ENCODE measurements at places on chromosomes 7 and 10.
A peak's percentile ranks its signal among the peaks of the same experiment; 100 is the strongest.

- DNase-seq = no peak
These were observed 173.5 kb downstream of the MLLT10 start for GRCh38 chr10:21707498-21707897.

GRCh38 chr10:497289-497688 is 192.2 kb downstream of the DIP2C start:
- no peak for DNase-seq

- DNase-seq = no peak
These were observed 85.7 kb downstream of the CCDC71L start for GRCh38 chr7:106575138-106575823.

- no peak for DNase-seq
These were observed 86.5 kb downstream of the RALA start for GRCh38 chr7:39709768-39710311.

DNA sequence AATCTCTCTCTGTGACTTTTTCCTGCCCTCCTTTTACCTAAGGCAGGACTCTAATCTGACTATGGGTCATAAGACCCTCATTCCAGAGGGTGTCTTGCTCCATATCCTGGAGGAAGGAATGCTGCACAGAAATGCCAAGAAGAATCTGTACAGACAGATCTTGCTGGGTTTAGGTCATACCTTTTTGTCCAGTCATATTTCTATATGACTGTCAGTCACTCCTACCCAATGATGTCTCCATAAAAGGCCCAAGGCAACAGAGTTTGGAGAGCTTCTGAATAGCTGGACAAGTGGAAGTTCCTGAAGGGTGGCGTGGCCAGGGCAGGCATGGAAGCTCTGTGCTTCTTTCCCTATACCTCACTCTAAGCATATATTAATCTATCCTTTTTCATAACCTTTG is 47.5 kb downstream of the FEZF1 start:
- DNase-seq = no peak

GRCh38 chr10:37289833-37290464 is 164.6 kb downstream of the ANKRD30A start:
- no peak for DNase-seq

- no peak for DNase-seq
These were observed 166.4 kb downstream of the PPP1R17 start for GRCh38 chr7:31853380-31853779.

DNA sequence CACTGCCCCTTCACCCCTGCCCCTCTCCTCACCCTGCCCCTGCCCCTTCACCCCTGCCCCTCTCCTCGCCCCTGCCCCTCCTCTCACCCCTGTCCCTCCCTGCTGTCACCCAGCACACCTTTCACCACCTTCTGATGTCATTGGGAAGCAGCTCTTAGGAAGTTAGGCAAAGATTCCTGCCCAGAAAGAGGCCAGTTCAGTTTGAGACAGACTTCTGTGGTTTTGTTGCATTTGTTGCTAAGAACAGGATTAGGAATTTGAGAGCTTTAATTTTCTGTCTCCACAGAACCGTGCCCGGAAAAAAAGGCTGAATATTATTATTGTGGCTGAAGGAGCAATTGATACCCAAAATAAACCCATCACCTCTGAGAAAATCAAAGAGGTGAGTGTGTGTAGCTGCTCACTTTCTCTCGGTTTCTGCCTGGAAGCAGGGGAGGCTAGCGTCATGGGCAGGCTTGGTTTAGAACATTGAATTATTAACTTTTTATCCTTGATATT is 39.6 kb downstream of the PFKP start:
- DNase-seq = no peak

GRCh38 chr10:121059351-121059750 is 208.2 kb downstream of the WDR11 start:
- no peak for DNase-seq

DNA sequence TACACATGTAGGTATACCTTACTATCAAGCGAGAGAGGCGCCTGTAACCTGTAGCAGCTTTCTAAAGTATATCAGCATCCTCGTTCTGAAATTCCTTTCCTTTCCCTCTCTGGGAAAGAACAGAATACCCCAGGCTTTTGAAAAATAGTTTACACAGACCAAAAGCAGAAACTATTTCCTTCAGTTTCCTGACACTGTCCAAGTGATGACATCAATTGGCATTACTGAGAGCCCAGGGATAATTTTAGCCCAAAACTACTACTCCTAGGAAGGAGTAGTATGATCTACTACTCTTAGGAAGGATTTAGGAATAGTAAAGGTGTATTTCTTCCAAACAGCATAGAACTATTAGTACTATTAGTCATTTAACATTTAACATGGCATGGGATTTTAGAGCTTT is 6.0 kb downstream of the GNG11 start:
- no peak for DNase-seq

DNA sequence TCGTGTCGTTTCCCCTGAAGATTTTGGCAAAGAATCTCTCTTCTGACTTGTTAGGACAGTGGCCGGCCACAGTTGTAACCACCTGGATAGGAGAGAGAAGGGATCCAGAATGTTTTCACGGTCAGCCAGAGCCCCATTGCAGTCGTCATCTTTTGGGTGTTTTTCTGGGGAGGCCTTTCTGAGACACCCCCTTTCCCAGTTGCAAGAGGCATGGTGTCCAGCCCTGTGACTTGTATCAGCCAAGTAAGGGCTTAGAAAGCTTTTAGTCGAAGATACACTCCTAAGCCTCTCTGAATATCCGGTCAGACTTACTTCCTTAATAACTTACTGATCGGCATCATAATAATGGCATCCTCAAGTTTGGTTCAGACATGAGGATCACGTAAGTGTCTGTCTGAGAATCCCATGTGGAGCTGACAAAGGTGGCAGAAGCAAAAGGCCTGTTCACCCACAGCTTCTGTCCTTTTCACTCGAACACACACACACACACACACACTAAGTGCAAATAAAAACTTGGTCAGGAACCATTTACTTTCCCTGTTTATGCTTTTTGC is 435.7 kb upstream of the GALNT17 start:
- no peak for DNase-seq

DNA sequence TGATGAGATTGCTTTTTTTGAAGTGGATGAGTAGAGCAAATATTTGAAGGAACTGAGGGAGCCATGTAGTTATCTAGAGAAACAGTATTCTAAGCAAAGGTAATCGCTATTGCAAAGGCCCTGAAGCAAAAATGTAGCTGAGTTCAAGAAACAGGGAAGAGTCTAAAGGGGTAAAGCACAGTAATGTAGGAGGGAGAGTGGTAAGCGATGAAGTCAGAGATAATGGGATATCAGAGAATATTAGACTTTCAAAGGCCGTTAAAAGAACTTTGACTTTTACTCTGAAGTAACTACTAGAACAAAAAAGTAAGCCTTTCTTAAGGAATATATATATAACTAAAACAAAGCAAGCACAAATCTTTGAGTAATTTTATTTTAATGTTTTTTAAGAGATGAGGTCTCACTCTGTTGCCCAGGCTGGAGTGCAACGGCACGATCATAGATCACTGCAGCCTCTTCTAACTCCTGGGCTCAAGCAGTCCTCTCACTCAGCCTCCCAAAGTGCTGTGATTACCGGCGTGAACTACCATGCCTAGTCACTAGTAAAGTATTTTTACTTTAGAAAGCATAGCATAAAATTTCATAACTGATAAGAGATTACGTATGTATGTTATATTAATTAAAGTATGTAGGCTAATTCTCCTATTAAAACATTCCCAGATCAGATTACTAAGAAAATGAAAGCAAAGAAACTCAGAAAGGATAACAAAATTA is 61.7 kb upstream of the OIT3 start:
- no peak for DNase-seq

DNA sequence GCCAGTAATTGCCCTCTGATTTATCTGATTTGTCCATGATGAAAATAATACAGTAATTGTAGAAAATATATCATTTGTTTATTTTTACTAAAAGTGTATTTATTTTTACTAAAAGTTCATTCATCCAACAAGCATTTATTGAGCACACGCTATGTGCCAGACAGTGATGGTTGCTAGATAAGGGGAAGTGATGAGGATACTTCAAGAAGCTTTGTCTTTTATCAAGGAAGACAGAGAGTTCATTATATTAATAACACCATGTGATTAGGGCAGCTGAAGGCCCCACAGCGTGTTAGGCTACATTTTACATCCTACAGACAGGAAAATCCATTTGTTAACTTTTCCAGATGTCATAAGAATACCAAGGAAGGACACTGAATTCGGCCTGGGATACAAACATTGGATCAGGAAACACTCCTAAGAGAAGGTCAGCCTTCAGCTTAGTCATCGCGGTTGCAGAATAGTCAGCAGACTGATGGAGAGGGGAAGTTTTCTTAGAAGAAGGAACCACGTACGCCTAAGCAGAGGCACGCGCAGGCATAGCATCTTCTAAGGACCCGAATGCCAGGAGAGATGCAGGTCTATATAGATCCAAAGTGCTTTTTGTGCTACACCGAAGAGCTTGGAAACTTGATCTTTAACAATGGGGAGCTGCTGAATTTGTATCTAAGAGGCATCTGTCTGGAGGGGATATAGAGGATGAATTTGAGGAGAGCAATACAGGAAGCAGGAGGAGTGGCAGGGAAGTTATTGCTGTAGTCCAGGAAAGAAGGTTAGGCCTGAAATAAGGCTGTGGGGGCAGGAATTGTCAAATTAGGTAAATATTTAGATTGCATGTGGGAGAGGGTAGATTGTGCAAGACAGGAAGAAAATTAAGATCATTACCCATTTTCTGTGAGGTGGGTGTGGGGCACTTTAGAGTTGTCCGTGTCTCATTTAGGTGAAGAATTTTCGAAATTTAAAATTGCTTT is 85.7 kb downstream of the LRGUK start:
- DNase-seq = no peak

GRCh38 chr10:48697821-48698764 is 13.4 kb downstream of the WDFY4 start:
- no peak for DNase-seq

GRCh38 chr10:85621562-85621961 is 745.0 kb downstream of the GRID1 start:
- no peak for DNase-seq

GRCh38 chr10:36344240-36345174 is 702.4 kb upstream of the FZD8 start:
- no peak for DNase-seq

DNA sequence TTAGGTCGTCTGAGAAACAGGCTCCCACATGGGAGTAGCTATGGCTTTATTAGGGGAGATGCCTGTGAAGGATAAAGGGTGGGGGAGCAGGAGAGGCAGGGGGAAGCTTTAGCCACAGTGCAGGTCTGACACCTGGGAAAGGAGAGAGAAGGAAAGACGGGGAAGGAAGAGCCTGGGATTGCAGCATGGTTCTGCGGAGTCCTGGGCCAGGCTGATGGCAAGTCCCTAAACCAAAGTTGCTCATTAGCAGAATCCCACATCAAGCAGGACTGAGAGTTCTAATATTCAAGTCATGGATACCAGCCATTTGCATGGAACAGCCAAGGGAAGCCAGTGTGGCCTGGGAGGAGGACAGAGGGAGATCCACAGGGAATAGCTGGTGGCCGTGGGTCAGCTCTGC is 414.8 kb downstream of the RPS24 start:
- DNase-seq = no peak

GRCh38 chr10:82981137-82981723 is 1106.2 kb downstream of the NRG3 start:
- no peak for DNase-seq

DNA sequence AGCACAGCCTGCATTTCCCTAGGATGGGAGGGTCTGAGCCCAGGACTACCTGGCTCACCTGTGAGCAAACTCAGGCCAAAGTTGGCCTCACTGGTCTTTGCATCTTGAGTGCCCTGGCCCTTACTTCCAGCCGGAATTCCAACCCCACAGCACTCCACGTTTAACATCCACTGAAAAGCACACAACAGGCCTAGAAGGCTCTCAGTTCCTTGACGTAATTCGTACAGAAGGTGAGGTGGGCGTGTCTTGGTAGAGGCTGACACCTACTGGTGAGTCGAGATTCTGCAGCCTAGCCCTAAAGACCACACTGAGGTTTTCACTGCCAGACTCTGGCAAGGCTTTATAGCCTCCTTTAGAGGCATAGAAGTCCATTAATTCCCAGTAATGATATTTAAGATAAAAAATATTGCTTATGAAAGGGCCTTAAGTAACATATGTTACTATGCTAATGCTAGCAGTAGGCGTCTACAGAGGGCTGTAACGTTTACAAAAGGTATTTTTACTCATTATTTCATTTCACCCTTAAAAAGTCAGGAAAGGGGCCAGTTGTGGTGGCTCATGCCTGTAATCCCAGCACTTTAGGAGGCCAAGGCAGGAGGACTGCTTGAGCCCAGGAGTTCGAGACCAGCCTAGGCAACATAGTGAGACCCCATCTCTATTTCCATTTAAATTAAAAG is 95.8 kb downstream of the HIP1 start:
- DNase-seq = peak; percentile 33

GRCh38 chr10:79407423-79407796 is 38.0 kb downstream of the ZCCHC24 start:
- no peak for DNase-seq

- no peak for DNase-seq
These were observed 106.4 kb upstream of the DNAJB12 start for GRCh38 chr10:72461085-72461484.

DNA sequence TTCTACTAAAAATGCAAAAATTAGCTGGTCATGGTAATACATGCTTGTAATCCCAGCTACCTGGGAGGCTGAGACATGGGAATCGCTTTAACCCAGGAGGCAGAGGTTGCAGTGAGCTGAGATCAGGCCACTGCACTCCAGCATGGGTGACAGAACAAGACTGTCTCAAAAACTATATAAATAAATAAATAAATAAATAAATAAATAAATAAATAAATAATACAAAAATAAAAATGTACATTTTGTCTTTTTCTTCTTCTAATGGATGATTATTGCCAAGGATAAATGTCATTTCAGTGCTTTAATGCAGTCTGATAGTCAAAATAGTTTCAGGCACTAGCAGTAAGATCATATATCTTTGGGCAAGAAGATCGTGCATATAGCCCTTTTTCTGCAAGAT is 727.6 kb upstream of the SEMA3D start:
- DNase-seq = no peak

DNA sequence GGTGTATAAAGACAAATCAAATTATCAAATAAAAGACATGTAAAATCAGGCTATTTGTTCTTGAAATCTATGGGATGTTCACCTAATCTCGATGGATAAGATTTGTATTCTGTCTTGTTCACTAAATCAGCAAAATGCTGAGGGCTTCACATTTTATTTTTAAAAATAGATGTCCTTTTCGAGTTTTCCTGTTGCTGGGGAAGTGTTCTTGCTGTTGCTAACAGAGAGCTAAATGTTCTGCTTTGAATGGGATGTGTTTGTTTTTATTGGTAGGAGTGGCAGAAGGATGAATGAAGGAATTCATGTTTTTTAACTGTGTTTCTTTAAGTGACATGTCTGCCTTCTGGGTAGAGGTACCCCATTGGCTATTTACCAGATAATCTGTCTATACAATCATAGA is 7.3 kb upstream of the SNX13 start:
- no peak for DNase-seq

- no peak for DNase-seq
These were observed 3.0 kb downstream of the ZYX start for GRCh38 chr7:143384148-143384547.

Measured in stimulated activated CD4-positive, alpha-beta T cell treated with anti-CD3 and anti-CD28 coated beads, Interleukin-1b, Interleukin-23, amount 100 ng/mL, for 24 hours (primary cell).